IPS-NIHi11 (cell line): ENCODE measurements at places on chromosomes 11 and 22.

DNA sequence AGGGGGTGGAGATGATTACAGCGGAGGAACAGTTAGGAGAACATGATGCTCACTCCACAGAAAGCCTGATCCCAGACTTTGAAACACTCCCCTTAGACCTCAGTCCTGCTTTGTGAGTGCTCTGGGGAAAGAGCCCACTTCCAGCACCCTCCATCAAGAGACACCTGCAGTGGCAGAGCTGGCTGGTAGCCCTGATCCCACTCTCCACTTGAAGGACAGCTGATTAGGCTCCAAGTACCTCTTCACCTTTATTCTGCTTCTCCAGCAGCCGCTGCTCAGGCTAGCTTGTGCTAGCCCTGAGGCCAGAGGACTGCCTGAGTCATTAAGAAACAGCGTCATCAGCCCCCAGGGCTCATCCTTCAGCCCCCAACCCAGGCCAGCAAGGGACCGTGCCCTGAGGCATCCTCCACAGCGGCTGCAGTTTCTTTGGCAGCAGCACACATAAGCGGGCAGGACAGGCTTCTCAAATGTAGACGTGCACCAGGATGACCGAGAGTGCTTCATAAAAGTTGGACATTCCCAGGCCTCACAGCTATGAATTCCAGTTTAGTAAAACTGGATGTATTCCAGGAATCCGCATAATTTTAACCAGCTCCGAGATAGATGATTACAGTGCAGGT lies 146.0 kb upstream of the TBCEL start:
- DNase-seq: no peak

GRCh38 chr11:47359586-47359985 lies 7.1 kb upstream of the MYBPC3 start:
- DNase-seq: no peak

DNA sequence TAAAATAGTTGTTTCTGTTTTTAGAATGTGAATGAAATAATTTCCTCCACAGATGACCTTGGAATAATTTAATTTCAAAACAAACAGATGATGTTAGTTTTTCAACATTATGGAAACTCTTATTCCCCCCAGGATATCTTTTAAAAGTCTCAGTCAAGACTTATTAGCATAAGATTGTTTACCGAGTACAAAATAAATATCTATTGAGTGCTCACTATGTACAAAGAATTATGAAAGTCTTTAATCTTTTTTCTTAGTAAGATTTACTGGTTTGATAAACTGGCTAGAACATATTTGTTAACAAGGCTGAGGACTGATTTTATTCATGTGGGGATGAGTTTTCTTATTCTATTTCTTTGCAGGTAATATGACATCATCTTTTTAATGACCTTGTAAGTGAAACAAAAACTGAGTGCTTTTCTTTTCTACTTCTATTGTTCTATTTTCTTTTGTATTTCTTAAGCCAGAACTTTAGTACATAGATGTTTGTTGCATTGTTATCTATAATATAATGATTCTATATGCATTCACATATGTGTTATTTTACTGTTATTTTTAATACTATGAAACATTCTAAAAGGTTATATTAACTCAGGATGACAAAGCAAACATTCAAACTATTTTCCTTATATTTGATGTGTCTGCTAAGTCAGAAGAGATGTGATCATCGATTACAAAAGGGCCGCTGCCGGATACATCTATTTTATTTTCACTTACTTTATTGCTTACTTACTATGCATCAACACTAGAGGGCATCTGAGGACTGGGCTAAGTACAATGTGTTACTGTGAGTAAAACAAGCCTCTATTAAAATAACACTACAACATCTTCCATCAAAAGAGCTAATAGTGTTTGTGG lies 111.0 kb upstream of the ARHGAP42 start:
- DNase-seq: peak; percentile 47

GRCh38 chr11:134911514-134912180 lies 499.6 kb upstream of the B3GAT1 start:
- DNase-seq: no peak

- DNase-seq: no peak
Observed at GRCh38 chr11:58786693-58787092, 55.0 kb upstream of the GLYAT start.

GRCh38 chr22:27492566-27493201 lies 308.9 kb downstream of the MN1 start:
- no peak for DNase-seq

- DNase-seq: peak; percentile 39
Observed at GRCh38 chr11:129374081-129374992, 1.3 kb upstream of the BARX2 start.

GRCh38 chr11:112613051-112613972 lies 347.9 kb upstream of the NCAM1 start:
- DNase-seq: no peak

GRCh38 chr11:83502041-83502440 lies 215.9 kb upstream of the CCDC90B start:
- no peak for DNase-seq

DNA sequence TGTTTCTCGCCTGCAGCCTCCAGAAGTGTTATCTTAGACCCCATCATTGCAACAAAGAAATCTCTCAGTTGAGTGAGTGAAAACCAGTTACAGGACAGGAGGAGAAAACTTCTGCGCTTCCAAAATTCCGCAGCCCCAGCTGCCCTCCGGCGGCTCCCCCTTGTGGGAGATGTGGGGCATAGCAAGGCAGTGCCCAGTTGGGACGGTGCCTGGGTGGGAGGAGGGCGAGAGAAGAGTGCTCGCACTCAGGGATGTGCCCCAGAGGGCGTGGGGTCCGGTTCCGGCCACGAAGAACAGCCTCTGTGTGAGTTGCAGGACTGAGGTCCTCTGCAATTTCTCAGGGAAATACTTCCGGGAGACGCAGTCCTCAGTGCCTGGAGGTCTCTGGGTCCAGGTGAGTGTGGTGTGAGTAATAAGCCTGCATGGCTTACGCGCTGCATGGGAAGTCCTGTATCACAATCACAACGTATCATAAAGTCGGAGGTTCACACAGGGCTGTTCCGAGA lies 87.0 kb upstream of the BLID start:
- peak; percentile 85 for DNase-seq

- DNase-seq: peak; percentile 29
Observed at GRCh38 chr11:110434952-110435779, 5.4 kb downstream of the FDX1 start.

DNA sequence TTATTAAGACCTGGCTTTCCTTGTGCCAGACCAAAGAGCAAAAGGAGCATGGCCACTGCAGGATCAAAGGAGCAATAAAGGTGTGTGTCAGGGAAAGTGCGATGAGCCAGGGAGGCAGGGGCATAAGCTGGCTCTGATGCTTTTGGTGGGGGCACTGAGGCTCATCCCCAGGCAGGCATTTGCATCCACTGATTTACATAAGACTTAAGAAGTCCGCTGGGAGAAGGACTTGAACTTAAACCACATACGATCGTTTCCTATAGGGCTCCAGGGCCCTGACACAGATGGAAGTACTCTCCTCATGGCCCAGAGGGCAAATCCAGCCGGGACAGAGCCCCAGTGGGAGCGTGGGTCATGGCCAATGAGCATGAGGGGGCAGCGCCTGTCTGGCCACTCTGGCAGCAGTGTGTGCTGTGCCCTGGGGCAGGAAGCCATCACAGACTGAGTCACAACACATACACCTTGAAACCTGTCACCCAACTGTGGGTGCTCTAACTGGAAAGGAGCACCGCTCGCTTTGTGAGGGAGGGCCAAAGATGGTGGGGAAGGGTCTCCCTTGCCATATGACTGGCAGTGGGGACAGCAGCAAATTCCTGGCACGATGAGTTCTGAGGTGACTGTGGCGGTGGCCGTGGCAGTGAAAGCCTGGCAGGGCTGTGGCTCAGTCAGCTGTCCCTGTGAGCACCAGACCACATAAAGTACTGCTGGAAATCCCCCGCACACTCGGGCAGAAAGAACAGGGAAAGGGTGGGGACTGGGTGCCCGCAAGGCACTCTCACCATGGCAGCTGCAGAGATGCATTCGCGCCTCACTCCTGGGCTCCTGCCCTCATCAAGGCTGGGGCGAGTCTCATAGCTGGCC lies 79.4 kb upstream of the LMO1 start:
- DNase-seq: no peak

DNA sequence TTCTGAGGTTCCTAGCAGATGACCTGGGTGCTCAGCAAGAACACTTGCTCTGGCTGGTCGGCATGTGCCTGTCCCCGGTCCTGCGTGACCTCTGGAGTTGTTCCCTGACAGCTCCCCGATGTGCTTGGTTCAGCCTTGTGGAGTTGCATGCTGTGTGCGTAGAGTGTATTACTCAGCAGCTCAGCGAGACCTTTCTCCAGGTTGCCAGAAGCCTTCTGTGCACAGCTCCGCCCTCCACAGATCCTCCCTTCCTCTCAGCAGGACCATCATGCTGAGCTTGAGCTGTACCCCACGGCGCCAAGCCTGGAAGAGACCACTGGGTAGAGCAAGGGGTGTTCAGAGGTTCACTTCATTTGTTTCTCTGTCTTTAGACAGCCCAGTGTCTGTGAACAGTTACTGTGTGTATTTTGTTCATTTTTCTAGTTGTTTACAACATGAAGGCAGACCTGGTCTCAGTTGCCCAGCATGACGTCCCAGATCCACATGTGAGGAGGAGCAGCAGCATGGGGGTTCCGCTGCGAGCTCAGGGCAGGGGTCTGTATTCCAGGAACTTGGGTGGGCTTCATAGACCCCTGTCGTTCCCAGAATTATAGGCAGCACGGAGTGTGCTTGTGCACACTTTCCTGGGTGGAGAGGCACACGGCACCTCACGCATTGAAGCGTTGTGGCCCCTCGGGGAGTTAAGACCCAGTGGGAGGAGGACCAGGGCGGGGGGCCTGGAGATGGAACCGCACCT lies 148.6 kb downstream of the IGLL1 start:
- peak; percentile 54 for DNase-seq

DNA sequence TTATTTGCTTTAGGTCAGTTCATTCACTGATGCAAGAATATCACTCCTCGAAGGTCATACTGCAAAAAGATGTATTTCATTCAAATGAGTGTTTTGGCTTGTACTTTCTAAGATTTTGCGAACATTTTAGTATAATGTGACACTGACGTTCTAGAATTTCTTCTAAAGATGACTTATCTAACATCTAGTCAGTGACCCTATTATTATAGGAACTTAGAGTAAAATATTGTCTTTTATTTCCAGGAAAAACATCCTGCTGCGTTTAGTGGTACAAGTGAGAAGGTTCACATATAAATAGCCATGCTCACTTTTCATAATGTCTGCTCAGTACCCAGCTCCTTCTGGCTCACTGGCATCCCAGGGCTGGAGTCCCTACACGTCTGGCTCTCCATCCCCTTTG lies at the start of gene OR52M1:
OR52M1 (plus strand) TSS at position 301 of the 400 bp plus-strand sequence; CDS start at position 301, 0 bp downstream.
- DNase-seq: no peak

DNA sequence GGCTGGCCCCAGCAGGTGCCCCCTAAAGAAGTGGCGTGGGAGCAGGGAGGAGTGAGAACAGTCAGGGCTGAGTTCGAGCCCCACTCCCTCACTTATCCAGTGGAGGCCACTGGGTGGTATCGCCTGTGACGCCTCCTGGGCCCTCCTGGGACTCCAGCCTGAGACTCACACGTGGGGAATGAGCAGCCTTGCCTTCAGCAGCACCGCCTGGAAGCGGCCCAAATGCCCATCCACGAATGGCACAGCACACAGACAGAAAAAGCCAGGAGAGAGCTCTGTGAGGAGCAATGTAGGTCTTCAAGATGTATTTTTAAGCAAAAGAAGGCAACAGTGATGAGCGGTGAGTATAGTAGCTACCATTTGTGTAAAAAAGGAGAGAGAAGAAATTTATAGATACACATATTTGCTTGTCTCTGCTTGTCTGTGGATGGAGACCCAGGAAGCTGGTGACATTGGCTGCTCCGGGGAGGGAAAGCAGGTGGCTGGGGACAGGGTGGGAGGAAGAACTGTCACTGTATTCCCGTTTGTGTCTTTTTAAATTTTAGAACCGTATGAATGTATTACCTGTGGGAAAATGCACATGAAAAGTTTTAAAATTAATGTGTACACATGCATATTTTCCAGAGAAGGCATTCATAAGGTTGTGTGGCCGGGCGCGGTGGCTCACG lies 13.2 kb downstream of the KCNJ4 start:
- DNase-seq: no peak

DNA sequence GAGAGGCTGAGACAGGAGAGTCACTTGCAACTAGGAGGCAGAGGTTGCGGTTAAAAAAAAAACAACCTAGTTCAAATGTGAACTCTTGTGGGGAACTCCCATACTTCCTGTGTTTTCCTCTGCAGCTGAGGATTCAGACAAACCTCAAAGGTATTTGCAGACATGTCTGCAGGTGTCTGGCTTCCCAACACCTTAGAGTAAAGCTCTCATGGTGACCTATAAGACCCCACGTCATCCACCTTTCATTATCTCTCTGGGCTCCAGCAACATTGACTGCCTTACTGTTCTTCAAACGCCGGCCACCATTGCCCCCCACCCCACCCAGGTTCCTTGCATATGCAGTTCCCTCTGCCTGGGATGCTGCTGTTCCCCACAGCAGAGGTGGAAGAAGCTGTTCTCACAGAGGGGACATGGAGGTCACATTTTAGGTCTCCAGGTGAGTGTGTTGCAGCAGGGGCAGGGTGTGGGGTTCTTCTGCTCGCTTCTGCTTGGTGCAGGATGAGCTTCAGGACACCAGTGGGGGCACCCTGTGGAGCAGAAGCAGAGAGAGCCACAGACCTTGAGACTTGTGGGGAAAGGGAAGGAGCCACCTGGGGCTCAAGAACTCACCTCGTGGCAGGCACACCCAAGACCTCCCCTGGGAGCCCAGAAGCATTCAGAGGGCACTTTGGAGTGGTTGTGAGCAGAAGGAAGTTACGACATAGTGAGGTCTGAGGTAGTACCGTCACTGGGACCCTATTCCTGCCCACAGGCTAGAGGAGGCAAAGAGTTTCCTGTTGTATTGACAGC lies 203.2 kb downstream of the CSNK2A3 start:
- no peak for DNase-seq

DNA sequence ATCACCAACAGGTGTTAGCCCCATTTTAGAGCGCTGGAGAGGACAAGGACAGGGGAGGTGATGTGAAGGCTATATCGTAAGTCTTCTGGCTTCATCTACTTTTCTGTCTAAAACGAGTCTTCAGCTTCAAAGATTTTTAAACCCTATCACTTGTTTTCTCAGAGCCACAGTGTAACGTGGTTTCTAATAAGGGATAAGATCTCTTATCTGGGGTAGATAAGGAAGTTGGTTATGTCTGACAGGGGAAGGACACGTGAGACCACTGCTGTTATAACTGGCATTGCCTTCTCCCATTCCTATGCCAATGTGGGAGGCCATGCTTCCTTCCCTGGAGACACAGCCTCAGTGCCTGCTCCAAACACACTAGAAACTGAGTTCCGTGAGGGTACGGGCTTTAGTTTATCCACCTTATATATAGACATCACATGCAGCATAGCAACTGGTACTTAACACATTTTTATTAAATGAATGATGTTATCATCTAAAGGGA lies 39.3 kb downstream of the LARGE2 start:
- DNase-seq: no peak

DNA sequence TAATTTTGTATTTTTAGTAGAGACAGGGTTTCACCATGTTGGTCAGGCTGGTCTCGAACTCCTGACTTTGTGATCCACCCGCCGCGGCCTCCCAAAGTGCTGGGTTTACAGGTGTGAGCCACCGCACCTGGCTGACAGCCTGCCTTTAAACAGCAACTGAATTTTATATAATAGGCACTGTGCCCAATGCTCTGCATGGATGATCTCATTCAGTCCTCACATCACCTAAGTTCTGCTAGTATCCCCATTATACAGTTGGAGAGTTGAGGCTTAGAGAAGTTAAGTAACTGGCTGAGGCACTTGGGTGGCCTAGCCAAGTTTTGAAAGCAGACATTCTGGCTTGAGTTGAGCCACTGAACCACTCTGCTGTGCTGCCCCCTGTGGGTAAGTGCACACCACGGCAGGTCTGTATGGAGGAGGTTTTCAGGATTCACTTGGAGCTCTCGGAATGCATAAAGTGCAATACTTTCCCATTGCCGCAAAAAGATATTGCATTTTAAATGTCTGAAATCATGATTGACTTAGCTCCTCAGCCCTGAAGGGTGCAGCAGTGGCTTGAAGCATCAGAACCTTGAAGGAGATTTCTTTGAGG lies 112.4 kb downstream of the LDLRAD3 start:
- peak; percentile 73 for DNase-seq
